ENCODE measurements at places on chromosomes 7 and 10.

GRCh38 chr10:124106241-124106879, 13.0 kb upstream of the CHST15 start:
- peak; percentile 89 for DNase-seq

- DNase-seq: no peak
Observed at GRCh38 chr7:31061185-31061584, 9.1 kb downstream of the ADCYAP1R1 start.

DNA sequence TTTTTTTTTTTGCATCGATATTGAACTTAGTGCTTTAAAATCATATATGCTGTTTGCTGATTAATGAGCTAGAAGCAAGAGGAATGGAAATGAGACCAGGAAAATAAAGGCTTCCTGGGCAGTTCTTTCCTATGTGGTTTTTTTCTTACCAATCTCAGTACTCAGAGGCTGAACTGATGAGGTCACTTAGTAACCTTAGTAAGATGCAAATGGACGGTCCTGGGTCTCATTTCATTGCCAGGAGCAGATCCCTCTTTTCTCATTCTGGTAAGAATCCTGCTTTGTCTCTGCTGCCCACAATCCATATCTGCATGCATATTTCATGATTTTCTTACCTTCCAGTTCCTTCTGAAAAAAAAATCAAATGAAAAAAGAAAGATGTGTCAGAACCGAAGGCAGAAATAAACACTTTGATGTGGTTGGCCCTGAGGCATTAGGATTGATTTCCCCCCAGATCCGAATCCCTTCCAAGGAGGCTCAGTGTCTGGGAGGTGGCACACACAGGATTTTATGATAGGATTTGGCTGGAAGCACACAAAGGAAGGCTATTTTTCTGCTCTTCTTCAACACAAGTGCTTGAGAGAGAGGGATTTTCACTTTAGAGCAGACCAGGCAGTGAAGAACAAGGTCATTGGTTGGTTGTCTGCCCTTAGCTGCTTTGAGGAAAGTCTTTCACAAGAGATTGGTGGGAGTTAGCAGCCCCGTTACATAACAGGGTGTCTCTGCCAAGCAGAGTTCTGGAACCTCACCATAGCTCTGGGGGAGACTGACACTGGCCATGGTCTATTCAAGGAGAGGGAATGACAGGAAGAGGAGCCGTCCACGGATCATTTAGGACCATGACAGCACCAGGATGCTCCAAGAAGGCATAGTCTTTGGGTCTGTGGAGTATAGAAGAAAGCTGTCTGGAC, 150.0 kb downstream of the CAMK1D start:
- peak; percentile 34 for DNase-seq

GRCh38 chr10:5732141-5732540, 47.5 kb downstream of the TASOR2 start:
- no peak for DNase-seq

- peak; percentile 79 for DNase-seq
Observed at GRCh38 chr7:136741941-136742340, 126.5 kb upstream of the CHRM2 start.

Data from HT1080 (cell line).